ENCODE measurements at places on chromosomes 3 and 15.
A peak's percentile ranks its signal among the peaks of the same experiment; 100 is the strongest.

GRCh38 chr3:124985349-124985748 lies 50.8 kb upstream of the MUC13 start:
- peak; percentile 80 for DNase-seq

DNA sequence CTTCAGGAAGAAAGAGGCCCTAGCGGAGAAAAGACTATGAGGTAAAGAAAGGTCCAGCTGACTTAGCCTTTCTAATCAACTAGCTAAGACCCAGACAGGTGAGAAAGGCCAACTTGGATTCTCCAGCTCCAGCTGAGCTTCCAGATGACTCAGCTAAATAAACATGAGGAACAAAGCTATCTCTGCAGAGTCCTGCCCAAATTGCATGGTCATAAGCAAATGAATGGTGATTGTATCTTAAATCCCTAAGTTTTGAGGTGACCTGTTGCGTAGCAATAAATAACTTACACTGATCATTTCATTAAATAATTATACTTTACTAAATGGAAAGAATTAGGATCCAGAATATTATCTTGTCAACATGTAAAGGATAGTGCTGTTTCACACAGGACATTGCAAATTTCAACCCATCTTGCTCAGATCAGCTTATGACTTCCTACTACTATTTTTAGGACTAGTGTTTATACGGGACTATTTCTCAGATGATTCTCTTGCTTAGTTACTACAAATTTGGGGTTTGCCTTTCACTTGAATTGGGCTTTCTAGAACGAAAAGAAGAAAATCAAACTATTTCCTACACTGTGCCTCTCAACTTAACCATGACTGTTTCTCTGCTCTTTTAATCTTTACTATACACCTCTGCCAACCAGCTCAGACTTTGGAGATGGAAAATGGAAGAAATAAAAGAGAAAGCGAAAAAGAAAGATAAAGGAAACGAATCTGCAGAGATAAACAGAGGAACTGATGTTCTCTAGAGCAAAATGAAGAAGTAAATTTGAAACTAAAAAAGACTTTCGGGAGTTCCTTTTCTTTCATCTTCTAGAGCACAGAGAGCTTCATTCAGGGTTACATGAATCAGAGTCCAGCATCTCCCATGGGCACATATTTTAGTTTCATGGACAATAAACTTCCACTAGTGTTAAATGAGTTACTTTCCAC lies 6.6 kb upstream of the ADGRG7 start:
- DNase-seq: no peak

- no peak for DNase-seq
These were observed 44.9 kb downstream of the CPN2 start for GRCh38 chr3:194306109-194306686.

DNA sequence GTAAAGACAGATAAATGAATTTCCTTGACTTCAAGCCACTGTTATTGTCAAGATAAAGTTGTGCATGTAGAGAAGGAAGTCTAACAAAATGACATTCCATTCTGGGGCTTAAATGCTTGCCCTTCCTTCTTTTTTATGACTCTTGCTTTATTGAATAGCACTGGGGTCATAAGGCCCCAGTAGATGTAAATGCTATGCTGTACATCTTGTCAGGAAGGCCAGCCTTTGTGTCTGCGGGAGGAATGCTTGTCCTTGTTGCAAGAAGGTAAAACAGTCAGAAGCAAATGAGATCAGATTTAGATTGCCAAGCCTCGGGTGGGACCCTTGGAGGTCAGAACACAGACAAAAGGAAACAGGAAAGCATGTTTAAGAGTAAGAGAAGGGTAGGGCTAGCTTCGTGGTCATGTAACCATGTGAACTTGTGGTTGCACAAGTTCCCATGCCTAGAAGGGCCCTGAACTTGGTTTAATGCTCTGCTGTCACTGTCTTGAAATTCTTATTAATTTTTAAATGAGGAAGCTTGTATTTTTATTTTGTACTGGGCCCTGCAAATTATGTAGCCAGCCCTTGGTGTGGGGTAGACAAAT lies 81.5 kb downstream of the PPM1L start:
- no peak for DNase-seq

Data from HTR-8/SVneo (cell line).